ENCODE measurements at places on chromosomes 7 and 10. TPM values are rescaled to one million over a fixed set of nuclear protein-coding genes. Genes with fewer than 3 reads are reported as not detected.

DNA sequence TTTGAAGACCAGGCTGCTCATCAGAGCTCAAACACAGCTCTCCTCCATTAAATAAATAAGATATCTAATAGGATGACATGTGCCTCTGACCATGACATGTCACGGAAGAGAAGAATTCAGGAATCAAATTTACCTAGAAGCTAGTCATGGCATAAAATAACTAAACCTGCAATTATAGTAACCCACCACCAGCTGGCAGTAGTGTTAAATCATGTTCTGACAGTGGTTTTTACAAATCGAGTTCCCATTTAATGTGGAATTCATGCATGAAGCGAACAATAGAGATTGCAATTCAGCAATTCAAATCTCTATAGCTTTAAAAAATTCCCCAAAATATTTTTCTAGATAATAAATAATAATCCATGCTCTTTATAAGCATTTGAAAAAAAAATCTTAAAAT lies 74.6 kb upstream of the IKZF1 start:
- DNase-seq, result no peak

- DNase-seq, result no peak
These were observed 3.1 kb upstream of the UPP1 start for GRCh38 chr7:48085942-48086341.

- no peak for DNase-seq
These were observed 121.2 kb upstream of the AFAP1L2 start for GRCh38 chr10:114525368-114525949.

- no peak for DNase-seq
These were observed 54.3 kb upstream of the SMNDC1 start for GRCh38 chr10:110358869-110359629.

GRCh38 chr7:27560706-27561235 lies 101.9 kb downstream of the HIBADH start:
- no peak for DNase-seq

- DNase-seq, result no peak
These were observed 110.8 kb downstream of the JAZF1 start for GRCh38 chr7:28069807-28070206.

DNA sequence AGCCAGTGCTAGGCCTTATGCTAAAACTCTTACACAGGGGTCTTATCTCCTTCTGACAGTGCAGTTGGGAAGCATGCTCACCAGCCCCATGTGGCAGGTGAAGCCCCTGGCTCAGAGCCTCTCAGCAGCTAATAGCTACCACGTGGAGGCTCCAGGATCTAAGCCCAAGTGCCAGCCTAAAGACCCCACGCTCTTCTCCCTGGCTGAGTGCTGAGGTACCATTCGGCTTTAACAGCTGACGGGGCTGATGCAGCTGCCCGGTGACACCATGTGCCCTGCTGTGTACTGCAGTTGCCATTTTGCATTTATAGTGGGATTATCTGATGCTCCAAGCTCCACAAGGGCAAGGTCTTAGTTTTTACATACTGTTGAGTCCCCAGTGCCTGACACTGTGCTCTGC lies 515.7 kb upstream of the GALNT17 start:
- no peak for DNase-seq

DNA sequence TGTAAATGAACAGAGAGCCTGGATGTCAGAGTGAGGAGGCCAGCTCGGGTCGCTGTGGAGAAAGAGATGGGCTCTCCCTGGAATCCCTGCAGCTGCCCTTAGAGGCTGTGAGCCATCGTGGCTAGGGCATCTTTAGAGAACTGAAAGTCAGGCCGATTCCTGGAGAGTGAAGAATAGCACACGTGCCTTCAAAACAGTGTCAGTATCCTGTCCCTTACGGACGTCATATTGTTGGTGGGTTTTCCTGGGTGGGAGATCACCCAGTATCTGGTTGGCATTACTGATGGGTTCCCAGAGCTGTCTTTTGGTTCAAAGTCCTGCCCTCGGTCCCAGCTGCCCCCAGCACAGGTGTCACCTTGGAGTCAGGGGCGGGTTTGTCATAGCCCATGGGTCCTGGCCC lies 25.3 kb downstream of the IKZF1 start:
- DNase-seq, result no peak

DNA sequence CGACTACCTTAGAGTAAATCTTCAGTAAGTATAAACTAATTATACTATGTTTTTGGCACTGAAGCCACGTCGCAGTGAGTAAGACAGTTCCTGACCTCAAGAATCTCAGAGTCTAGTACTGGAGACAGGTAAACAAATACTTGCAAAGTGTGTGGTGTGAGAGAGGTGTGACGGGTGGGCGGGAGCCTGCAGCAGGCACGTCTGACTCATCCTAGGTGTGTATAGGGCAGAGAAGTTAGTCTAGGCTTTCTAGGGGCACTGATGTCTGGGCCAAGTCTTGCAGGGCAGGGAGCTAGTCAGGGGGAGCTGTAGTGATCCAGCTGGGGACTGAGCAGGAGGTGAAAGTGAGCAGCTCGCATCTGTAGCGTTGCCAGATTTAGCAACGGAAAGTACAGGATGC lies 35.9 kb upstream of the SFTPD start:
- no peak for DNase-seq

DNA sequence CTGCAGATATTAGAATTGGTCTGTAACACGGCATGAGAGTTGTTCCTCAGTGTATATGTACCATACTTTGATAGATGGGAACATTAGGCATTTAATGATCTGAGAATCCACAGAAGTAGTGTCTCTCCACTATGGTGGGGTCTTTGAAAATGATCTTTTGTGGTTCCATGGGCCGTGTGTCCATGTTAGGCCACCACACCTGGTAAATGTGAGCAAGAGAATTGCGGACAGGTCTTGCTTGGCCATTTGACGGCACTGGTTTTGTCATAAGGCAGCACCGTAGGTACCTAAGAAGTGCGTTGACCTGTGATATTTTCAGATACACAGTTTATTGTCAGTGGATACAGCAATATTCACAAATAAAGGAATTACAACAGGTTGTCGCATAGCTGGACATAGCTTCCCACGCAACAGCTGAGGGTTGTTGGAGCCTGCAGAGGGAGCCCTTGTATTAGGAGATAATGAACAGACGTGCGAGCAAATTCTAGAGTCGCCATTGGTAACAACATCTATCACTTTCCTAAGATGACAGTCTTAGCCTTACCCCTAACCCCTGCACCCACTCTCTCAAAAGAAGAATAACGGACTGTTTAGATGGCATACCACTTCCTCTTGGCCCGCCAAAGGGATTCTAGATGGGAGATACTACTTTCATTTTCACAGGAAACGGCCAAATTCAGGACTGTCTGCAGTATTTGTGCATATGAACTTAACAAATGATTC lies 111.4 kb downstream of the COL28A1 start:
- peak; percentile 59 for DNase-seq

GRCh38 chr7:101519324-101520023 lies 109.6 kb downstream of the MYL10 start:
- DNase-seq, result no peak

DNA sequence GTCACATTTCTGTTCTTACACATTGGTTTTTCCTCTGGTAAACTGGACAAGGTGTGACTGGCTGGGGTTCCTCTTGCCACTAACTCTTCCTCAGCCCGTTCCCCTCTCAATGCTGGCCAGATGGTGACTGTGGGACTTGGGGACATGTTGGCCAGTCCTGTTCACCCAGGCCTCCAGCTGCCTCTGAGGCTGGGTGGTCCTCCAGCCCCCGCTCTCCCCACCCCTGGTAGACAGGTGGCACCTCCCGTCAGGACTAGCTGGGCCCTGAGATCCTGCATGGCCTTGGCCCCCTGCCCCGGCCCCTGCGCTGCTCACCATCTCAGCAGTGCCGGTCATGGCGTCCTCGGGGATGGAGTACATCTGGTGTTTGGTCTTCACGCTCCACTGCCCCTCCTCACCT lies 10.8 kb upstream of the MYL7 start:
- DNase-seq, result no peak

DNA sequence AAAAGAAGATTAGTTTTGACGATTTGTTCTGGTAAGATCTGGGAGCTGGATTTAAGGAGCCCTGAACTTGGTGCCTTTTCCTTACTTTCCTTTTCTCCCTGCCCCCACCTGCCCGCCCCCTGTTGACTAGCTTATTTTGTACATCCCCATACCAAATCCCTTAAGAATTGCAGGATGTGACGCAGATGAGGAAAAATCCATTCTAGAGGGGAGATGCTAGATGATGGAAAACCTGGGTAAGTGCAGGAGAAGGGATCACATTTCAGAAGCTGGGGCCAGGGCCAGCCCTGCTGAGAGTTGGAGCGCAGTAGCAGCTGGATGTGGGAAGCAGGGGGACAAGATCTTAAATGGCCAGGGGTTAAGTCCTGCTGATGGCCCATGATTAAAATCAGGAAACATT lies 93.9 kb downstream of the CCDC3 start:
- no peak for DNase-seq

The SLC26A3 gene
- total RNA-seq, result 0.09 TPM

The PRPS1L1 gene
- total RNA-seq, result not detected

The HYAL4 gene
- 0.05 TPM for total RNA-seq

The TMEM140 gene
- 4.3 TPM for total RNA-seq

The LRRD1 gene
- 0.05 TPM for total RNA-seq

The SEMA3C gene
- total RNA-seq, result 5.6 TPM

Measured in thymus (tissue), 14 donors.